ENCODE measurements at places on chromosomes 4 and X. TPM values are rescaled to one million over a fixed set of nuclear protein-coding genes. Genes with fewer than 3 reads are reported as not detected.

Gene MAGEA1
- not detected for total RNA-seq

Gene VEGFD
- total RNA-seq = under 0.01 TPM

- DNase-seq = no peak
These were observed 110.9 kb upstream of the ENPEP start for GRCh38 chr4:110364911-110365520.

DNA sequence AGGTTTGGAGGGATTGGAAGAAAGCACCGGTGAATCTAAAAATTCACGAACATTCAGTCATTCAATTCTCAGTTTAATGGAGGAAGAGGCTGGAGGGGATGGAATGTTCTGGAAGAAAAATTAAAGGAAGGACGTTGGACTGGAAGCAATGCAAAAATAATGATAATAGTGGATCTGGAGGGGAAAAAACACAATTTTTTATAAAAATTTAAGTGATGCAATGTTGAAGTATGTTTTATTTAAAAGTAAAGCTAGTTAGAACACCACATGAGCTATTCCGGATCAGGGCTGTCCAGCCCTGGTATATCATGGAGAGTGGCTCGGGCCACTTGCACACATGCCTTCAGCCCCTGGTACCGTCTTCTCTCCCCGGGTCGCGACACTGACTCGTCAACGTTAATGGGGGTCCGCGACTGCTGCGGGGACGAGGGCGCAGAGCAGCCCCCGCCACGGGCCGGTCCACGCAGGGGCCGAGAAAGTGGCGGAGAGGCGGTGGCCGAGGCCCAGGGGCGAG is 204.6 kb downstream of the TENM3 start:
- DNase-seq = no peak
